Activated T-helper 9 cell treated with anti-CD3 and anti-CD28 coated beads, Interleukin-2, amount 50 U/mL, for 16 hours (primary cell): ENCODE measurements at places on chromosomes 16 and 17.

GRCh38 chr16:89064606-89065457 lies 28.8 kb upstream of the ACSF3 start:
- no peak for DNase-seq

- no peak for DNase-seq
Observed at GRCh38 chr17:34252095-34252443, 3.0 kb upstream of the CCL2 start.

DNA sequence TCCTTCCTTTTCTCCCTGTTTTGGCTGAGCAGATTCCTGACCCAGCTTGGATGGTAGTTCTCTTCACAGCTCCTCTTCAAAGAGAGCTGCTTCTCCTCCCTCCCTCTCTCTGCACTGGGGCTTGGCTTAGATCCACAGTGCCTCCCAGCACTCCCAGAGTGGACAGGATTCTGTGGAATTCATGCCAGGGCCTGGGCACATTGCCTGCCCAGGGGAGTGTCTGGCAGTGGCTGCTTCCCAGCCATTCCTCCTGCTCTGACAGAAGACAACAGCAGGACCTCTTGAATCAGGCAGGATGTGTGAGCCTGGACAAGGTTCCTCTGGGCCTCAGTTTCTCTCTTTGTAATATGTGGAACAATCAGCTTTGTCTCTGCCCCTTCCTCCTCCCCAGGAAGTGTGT lies 4.5 kb upstream of the MMP28 start:
- DNase-seq, result no peak

- no peak for DNase-seq
Observed at GRCh38 chr16:82459580-82460256, 167.1 kb upstream of the CDH13 start.

- DNase-seq, result no peak
Observed at GRCh38 chr16:743794-744500, 3.1 kb upstream of the CIAO3 start.

DNA sequence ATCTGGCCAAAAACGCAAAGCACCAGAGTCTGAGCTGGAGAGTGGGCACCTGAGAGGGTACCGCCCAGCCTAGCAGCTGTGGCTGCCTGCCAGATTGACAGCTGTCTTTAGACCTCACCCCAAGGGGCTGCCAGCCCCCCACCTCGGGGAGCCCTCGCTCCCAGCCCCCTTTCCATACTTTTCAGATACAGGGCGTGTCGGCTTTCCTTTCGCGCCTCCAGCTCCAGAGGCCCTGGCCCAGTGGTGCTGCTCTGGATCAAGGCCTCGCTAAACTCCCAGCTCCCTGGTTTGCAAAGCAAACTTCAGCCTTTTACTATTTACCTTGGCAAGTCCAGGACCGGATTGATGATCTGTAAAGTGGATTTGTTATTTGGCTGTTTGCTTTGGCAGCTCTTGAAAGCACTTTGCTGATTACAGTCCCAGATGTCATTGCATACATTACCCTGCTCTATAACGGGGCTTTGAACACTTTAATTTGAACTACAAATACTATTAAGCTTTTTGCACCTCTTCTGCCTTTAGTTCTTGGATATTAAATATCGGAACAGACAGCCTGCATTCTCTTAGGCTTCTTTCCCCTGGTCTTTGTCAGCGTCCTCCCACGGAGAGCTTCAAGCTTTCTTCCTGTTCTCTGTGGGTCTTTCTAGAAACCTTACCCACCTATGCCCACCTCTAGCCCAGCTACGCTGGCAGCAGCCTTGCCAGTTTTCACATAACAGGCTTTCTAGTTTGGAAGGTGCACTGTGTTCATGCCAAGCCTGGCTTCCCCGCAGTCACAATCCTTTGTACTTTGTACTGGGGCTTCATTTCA lies 63.6 kb upstream of the TBX2 start:
- DNase-seq, result no peak

GRCh38 chr16:85712801-85713200 lies 24.0 kb upstream of the GINS2 start:
- DNase-seq, result no peak

DNA sequence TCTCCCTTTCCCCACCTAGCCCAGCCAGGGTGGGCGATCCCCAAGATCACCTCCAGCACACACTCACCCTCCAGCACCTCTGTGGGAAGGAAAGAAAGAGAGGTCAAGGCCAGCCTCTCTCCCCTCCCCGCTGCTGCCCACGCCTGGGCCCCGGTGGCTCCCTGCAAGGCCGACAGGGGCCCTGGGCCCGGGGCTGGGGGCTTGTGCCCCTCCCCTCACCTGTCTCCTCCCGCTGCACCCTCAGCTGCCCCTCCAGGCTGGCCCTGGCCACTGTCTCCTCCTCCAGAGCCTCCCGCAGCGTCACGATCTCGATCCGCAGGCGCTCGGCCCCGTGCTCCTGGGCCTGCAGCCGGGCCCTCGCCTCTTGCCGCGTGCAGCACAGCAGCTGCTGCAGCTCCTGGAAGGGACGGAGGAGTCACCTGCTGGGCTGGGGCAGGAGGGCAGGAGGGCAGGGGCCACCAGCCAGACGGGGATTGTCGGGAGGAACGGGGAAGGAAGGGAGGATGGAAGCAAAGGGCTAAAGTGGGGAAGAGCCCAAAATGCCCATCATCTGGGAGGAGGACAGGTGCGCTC lies 19.2 kb downstream of the RABEP2 start:
- DNase-seq, result no peak

DNA sequence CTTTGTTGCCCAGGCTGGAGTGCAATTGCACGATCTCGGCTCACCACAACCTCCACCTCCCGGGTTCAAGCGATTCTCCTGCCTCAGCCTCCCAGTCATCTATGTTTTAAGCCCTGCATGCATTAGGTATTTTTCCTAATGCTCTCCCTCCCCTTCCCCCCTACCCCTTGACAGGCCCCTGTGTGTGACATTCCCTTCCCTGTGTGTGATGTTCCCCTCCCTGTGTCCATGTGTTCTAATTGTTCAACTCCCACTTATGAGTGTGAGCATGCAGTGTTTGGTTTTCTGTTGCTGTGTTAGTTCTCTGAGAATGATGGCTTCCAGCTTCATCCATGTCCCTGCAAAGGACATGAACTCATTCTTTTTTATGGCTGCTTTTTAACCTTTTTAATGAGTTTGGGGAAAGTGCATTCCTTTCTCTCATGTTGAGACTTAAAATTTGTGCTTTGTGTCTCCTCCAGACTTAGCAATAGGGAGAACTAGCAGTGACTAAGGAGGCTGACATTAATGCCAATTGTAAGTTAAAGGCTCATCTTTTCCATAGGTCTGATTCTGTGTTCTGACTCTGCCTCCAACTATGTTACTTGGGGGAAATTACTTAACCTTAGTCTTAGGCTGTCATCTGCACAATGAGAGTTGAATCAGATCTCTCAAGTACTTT lies 17.7 kb upstream of the PHAF1 start:
- no peak for DNase-seq

DNA sequence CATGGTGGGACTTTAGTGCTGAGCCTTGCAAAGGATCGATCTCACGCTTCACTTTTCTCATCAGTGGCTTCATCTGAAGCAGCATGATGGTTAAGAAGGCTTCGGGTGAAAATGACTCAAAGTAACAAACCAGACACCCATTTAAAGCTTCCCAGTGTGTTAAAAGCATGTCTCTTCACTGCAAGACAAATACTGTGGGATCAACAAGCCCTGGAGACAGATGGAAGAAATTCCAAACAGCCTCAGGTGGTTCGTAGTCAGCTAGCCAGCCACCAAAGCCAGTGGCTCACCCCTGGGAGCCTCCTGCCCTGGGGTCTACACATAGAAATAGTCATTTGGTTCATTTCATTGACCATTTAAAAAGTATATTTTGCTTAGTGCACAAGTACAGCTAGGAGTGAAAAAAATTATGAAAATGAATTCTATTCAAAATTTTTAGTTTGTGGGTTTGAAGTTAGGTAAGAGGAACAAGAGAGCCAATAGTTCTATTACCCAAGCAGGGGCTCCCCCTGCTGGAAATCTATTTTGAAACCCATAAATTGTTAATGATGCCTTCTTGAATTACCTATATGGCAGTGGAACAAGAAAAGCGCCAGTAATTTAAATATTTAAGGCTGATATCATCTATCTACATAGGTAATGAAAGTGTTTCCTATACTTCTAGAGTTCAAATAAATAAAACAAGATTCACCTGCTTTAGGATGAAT lies 51.6 kb downstream of the PMP22 start:
- no peak for DNase-seq
